Calu3 (cell line): ENCODE measurements at places on chromosomes 4 and X.

GRCh38 chr4:139761461-139761860 is 95.8 kb downstream of the MGST2 start:
- no peaks in the 10 kb centered on the region for H3K27me3 ChIP-seq
- peaks cover 8% of the 10 kb centered on the region for H3K4me1 ChIP-seq
- H3K36me3 ChIP-seq: no peaks in the 10 kb centered on the region
- no peak for DNase-seq
- no peak overlapping the region for H3K27ac ChIP-seq

DNA sequence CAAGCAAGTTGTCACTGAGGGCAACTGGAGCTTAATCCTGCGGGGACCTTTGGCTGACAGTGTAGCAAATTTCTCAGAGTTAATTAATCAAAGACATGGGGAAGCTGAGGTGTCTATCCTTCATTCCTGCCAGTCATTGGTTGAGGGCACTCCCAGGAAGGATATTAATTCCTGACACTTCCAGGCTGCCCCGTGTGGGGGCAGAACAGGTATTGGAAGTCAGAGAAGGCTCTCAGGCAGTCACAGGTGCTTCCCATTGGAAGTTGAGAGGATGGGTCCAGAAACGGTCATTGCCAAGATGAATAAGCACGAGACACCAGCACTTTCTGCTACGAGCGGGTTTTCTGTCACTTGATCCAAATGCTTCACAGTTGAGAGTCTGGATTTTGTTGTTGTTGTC is 29.1 kb upstream of the CD38 start:
- H3K27ac ChIP-seq: no peak overlapping the region
- peaks cover 8% of the 10 kb centered on the region for H3K4me1 ChIP-seq
- peaks cover 4% of the 10 kb centered on the region for H3K36me3 ChIP-seq
- no peaks in the 10 kb centered on the region for H3K27me3 ChIP-seq

GRCh38 chrX:136646602-136647239 is 1.2 kb upstream of the CD40LG start:
- H3K4me3 ChIP-seq: no peak overlapping the region
- no peaks in the 10 kb centered on the region for H3K4me1 ChIP-seq
- peaks cover 38% of the 10 kb centered on the region for H3K27me3 ChIP-seq
- no peak overlapping the region for H3K27ac ChIP-seq
- H3K36me3 ChIP-seq: no peaks in the 10 kb centered on the region
- DNase-seq: no peak

DNA sequence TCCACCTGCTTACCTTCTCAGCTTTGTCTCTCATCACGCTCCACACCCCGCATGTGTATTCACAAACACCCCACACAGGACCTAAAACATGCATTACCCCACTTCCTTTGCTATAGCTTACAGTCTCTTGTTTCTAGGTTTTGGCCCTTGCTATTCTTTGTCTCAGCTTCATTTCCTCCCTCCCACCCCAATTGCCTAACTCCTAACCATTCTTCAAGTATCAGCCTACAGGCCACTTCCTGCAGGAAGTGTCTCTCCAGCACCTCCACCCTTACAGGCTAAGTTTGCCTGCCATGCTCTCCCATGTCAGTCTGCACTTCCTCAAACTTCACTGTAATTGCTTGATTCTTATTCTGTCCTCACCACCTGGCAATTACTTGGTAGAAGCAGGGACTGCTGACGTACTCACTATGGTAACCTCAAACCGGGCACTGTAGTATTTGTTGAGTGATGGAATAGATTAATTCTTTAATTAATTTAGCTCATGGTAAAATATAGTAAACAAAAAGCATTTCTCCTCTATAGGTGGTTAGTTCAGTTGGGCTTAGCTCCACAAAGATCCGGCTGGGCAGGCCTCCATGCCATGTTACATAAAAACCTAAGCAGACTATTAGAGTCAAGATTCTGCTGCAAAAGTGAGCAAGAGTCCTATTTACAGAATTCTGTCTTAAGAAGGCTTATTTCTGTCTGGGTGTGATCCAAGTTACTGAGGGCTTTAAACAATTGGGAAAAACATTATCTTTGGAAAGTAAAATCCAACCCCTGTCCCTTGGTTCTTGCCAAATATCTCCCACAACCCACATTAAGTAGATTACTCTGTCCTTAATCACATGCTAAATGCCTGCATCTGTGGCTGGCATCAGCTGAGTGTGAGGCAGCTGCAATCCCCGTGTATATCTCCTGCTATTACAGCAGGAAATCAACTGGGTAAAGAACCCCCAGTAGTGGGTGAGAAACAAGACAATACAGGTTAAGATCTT is 124.7 kb upstream of the CPEB2 start:
- H3K4me3 ChIP-seq: no peak overlapping the region
- DNase-seq: no peak
- H3K4me1 ChIP-seq: no peaks in the 10 kb centered on the region
- no peak overlapping the region for H3K27ac ChIP-seq

DNA sequence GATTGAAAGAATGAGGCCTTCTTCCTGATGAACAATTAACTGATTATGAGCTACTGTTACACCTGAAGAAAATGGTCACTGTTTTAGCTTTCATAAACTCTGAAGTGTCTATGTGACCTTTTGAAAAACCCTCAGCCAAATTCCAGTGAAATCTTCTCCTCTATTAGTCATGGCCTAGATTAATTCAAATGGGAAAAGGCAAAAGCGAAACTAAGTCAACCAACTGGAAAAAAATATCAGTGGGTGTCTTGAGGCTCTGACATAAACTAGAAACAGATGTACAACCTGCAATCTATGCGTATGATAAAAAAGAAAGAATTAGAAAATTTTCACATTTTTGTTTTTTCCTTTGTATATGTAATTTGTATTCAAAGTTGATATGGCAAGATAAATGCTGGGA is 169.4 kb upstream of the BANK1 start:
- no peak overlapping the region for H3K4me3 ChIP-seq
- no peaks in the 10 kb centered on the region for H3K27me3 ChIP-seq
- no peak overlapping the region for H3K27ac ChIP-seq
- DNase-seq: no peak
- no peaks in the 10 kb centered on the region for H3K36me3 ChIP-seq

DNA sequence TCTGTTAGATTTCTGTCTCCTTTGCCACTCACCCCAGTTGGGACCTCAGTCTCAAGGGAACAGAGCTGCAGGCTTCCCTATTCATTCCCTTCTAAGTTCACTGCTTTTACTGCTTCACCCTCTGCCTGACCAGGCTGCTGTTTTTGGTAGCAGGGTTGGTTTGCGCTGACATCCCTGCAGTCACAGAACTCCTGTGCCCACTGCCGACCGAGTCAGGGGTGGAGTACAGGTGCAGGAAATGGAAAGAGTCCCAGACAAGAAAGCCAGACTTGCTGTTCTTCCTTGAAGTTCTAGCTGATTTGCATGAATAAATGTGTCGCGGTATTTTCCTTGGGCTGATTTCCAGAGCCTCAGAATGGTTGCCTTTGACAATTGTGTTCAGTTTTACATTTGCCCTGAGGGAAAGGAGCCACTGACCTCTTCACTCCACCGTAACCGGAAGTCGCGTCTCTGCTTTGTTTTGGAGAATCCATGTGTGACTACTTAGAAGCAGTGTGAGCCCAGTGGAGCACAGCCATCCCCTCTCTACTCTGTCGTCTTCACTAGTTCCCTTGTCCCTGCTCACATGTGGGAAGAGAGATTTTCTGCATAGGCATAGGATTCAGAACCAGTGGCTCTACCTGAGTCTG is 84.8 kb downstream of the TNIP2 start:
- no peak overlapping the region for H3K27ac ChIP-seq
- no peak for DNase-seq

DNA sequence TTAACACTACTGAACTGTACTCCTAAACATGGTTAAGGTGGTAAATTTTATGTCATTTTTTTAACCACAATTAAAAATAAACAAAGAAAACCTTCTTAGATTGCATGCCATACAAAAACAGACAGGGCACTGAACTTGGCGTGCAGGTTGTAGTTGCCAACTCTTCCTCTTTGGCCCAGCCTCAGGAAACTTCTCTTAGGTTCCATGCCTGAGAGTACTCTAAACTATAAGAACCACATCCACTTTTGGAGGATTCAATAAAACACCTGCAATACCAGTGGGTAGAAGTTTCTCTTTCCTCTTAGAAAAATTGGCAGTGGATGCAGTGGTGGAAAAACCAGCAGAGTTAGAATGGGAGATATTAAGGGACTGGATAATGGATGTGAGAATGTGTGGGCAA is 103.4 kb downstream of the LUZP4 start:
- no peak overlapping the region for H3K27ac ChIP-seq
- no peak for DNase-seq
- H3K27me3 ChIP-seq: no peaks in the 10 kb centered on the region
- H3K36me3 ChIP-seq: no peaks in the 10 kb centered on the region
- H3K4me3 ChIP-seq: no peak overlapping the region
